Stimulated activated CD8-positive, alpha-beta memory T cell treated with anti-CD3 and anti-CD28 coated beads, Interleukin-12 subunit alpha, Interleukin-12 subunit beta, amount 100 ng/mL, for 1 hour (primary cell): ENCODE measurements at places on chromosomes 2 and 18.

GRCh38 chr2:53234548-53234903 is 533.1 kb upstream of the CHAC2 start:
- no peak for DNase-seq

DNA sequence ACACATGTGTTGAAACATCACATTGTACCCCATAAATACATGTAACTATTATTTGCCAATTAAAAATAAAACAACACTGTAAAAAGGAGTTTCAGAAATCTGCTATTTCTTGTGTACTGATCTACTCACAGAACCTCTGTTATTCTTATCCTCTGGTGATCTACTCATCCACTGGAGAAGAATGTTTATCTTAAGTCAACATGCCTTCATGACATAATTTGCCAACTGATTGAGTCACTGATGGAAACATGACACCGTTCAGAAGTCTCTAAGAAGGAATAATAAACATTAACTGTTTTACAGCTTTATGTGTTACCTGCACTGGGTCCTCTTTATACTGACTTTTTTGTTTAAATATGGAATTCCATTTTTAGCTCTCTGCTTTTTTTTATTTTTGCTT is 555.2 kb downstream of the DCDC2C start:
- no peak for DNase-seq

- DNase-seq = no peak
Observed at GRCh38 chr18:7607540-7608173, 40.5 kb downstream of the PTPRM start.

GRCh38 chr2:147628971-147629421 is 215.8 kb upstream of the ACVR2A start:
- no peak for DNase-seq

GRCh38 chr18:32321826-32322225 is 132.0 kb downstream of the MEP1B start:
- DNase-seq = no peak

DNA sequence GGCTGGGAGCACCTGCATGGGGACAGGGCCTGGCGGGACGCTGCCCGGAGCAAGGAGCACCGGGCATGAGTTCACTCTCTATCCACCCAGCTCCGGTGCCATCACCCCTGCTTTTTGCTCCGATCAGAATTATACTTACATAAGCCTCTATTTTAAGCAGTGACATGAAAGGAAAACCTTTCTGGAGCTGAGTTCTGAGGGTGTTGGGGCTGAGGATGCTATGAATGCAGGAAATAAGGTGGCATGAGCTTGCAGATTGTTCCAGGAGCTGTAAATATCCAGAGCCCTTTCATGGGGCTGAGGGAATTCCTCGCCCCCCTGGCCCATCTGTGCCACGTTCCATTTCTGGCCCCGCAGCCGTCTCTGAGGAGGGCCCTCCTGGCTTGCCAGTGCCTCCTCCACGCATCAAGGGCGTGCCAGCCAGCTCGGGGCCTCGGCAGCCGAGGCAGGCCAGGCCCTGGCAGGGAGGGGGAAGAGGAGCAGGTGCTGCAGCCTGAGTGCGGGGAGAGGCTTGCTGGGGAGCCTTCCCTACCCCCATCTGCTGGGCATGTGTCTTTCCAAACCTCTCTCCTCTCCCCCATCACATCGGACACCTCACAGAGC is 91.7 kb upstream of the MCFD2 start:
- no peak for DNase-seq

GRCh38 chr18:64438178-64438577 is 289.3 kb upstream of the LINC00305 start:
- DNase-seq = no peak
